ENCODE measurements at places on chromosomes 3 and 15.

DNA sequence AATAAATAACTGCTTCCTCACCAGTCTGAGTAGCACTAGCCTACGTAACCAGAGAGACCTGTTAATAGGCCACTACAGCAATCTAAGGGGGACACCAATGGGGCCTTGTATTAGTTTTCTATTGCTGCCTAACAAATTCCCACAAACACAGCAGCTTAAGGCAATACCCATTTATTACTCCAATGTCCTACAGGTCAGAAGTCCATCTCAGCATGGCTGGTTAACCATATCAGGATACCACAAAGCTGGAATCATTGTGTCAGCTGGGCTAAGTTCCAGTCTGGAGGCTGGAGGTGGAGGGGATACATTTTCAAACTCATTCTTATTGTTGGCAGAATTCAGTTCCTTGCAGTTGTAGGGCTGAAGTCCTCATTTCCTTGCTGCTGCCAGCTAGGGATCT is 331.9 kb downstream of the ULK4 start:
- no peak for DNase-seq

DNA sequence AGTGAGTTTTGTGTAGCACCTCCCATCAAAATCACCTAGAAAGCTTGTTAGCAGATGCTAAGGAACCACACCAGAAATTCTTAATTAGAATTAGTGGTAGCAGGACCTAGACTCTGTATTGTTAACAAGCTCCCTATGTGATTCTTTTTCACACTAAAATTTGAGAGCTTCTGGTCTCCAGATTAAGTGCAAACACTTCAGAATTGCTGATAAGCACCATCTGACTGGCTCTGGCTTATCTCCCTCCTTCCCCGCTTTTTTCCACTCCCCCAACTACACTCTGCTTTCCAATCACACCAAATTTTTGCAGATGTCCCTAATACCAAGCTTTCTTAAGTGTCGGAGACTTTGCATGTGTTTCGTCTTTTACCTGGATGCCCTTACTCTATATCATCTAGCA is 410.1 kb upstream of the DPH6 start:
- DNase-seq, result no peak

- DNase-seq, result no peak
These were observed 34.3 kb downstream of the UBXN7 start for GRCh38 chr3:196397941-196398340.

- DNase-seq, result no peak
These were observed 47.6 kb downstream of the ARIH1 start for GRCh38 chr15:72521682-72522081.

DNA sequence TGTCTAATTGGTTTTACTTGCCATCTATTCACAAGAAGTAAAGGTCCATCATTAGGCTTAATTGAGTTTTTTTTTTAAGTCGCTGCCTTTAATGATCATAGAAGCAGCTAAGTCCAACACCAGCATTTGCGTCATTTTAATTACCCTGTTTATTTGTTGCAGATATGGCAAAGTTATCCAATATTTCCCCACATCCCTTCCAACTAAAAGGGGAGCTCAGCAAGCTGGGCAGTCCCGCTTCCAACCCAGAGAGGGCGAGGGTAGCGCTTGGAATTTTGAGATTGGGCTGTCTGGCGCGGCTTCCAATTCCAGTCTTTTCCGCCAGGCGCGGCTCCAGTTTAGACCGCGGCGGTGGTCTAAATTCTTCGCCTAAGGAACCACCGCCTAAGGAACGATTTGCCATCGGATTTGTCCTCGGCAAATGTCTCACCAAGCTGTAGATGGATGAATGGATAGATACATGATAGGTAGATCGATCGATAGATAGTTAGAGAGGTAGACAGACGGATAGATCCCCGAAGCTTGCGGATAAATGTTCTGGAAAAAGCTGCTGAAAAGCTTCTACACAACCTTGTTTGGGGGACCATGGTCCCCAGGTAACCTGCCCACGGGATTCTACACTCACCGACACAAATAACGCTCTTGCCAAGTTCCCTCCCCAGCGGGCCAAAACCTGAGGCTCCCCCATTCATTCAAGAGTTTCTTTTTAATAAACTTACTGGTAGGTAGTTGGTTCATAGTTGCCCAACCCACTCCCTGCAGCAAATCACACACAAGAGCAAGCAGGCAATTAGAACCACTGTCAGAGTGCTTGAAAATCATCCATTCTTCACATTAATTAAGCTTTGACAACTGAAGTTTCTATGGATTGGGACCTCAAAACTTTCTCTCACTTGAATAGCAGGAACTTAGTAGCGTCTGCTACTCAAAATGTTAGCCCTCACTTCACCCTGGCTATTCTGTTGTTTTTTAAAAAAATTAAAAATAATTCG is 49.1 kb downstream of the ZIC4 start:
- no peak for DNase-seq

- DNase-seq, result no peak
These were observed 31.5 kb upstream of the SLC6A6 start for GRCh38 chr3:14370720-14371572.

DNA sequence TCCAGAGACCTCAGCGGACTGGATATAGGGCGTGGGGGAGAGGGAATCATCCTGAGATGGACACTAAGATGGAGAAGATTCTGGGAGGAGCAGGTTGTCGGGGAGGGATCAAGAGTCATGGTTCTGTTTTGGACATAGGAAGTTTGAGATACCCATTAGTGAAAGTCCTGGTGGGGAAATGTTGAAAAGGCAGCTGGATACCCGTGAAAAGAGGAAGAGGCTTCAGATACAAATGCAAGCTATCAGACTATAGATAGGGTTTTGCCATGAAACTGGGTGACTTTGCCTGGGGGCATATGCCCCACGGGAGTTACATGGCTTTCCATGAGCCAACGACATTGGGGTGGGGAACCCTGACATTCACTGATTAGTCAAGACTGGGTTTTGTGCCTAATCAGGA is 1.1 kb upstream of the GPR62 start:
- no peak for DNase-seq

- DNase-seq, result no peak
These were observed 559 bp upstream of the LRRN1 start for GRCh38 chr3:3798631-3799113.

GRCh38 chr15:58440158-58440910 is 8.5 kb downstream of the LIPC start:
- no peak for DNase-seq

GRCh38 chr3:194874783-194875182 is 189.1 kb downstream of the FAM43A start:
- no peak for DNase-seq

DNA sequence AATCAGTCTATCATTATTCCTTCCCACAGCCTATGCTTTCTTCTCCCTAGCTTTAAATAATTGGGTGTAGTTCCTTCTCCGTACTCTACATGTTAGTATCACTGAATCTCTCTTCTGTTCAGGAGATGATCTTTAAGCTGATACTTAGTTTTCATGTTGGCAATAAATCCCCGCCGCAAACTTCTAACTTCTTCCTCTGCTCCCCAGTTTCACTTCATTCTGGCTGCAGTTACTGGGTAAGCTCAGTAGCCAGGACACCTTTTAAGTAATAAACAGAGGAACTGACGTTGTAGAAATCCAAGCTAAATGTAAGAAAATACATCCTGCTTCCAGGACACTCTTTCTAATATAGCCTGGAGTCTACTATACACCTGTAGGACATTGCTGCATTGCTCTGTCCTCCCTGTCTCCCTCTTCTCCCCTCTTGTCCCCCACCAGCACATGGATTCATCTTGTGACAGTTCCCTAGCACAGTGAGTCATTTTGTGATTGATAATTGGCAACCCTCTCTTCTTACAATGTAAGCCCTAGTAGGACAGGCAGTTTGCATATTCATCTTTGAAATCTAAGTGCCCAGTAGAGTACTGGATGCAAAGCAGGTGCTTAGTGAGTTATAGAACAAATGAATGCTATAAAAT is 598.2 kb downstream of the UNC13C start:
- no peak for DNase-seq

- no peak for DNase-seq
These were observed 114.5 kb upstream of the GOLGA8J start for GRCh38 chr15:29968099-29968894.

DNA sequence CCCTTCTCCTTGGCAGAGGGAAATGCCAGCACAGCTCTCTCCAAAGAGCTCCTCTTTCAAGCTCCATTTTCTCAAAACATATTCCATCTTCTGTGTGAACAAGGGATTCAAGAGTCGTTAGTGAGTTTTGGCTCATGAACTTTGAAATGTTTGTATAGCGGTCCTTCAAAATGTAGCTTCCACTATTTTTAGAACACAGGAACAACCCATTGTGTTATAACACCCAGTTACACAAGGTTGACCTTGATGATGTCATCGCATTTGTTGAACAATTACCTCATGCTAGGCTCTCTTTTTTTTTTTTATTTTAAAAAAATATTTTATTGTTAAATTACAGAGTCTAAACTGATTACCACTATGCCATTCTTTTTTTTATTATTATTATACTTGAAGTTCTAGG is 251.7 kb downstream of the THSD4 start:
- DNase-seq, result no peak

DNA sequence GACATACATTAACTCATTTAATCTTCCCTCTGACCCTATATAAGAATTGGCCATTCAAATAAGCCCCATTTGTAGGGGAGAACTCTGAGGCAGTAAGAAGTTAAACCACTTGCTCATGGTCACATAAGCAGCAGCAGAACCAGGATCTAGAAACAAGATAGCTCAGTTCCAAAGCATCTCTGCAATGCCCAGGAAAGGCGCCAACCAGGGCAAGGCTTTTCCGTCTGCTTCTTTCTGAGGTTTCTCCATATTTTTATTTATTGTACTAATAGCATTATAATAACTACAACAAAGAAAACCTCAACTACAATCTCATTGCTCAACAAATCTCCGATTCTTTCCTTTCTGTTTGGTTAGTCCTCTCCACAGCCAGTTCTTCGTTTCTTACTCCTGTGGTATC is 4.3 kb upstream of the UBE2E2 start:
- no peak for DNase-seq

DNA sequence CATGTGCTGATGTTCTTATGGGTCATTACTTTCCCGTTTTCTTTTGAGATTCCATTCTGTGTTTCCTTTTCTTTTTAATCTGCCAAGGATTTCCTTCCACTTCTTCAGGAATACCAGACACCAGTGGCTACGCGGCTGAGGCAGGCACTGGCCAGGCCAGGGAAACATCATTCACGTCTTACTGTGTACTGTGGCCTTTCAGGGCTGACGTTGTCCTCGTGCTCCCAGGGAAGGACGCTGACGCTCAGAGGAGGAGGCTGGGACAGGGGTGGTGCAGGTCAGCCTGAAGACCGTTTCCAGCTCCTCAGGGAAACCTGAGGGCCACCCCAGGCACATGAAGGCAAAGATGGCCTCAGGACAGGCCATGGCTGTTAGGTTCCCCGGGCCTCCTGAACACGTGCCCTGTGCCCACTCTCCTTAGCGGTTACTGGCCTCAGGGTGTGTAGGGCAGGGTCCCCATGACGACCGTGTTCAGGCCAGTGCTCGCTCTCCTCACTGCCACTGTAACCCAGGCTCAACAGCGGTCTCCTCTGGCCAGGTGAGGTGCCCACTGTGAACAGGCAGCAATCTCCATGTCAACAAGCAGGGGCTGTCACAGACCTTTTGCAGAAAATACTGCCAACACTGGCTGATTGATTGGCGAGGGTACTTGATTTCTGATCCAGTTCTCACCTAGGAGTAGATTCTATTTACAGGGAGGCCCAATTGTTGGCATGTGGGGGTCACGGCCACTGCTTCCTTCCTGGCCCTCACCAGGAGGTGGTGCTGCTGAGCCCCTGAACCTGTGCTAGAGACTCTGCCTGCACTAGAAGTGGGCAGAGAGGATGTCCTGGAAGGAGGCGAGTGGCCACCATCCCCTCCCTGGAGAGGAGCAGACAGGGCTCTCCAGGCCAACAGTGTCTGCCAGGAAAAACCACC is 169.5 kb downstream of the ATP10A start:
- no peak for DNase-seq

DNA sequence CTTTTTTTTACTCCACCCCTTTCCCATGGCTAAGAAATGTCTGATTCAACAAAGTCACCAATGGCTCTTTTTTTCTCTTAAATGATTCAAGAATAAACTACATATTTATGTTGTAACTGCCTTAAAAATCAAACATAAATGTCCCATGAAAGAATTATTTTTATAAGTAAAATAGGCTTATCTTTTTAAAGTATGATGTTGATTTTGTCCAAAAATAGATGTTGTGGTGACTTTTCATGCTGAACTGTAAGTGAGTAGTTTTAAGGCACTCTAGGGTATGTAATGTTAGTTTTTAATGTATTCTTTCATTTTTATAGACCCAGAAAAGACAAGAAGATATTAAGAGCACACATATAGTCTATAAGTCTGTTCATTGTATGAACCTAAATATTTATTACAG is 594.9 kb downstream of the NLGN1 start:
- DNase-seq, result no peak

GRCh38 chr3:13881536-13882410 is 1.9 kb upstream of the WNT7A start:
- DNase-seq, result no peak

- DNase-seq, result no peak
These were observed at the start of gene ACTC1 for GRCh38 chr15:34795267-34796081. ACTC1 (minus strand) TSS chr15:34795549; CDS start chr15:34794808, 741 bp downstream.

GRCh38 chr3:136914739-136915138 is 43.0 kb upstream of the IL20RB start:
- DNase-seq, result no peak

DNA sequence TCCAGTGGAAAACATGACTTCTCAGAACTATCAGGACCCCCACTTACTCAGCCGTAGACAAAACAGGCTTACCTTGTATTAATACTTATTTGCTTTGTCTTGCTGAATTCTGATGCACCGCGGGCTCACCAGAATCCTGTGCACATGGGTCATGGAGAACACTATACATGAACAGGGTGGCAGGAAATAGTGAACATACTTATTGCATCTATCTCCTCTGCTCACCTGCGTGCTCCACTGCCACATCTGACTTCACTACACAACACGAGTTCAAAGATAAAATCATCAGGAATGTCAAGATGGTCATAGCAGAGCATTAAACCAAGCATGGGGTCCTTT is 10.7 kb upstream of the MAPK6 start:
- no peak for DNase-seq

DNA sequence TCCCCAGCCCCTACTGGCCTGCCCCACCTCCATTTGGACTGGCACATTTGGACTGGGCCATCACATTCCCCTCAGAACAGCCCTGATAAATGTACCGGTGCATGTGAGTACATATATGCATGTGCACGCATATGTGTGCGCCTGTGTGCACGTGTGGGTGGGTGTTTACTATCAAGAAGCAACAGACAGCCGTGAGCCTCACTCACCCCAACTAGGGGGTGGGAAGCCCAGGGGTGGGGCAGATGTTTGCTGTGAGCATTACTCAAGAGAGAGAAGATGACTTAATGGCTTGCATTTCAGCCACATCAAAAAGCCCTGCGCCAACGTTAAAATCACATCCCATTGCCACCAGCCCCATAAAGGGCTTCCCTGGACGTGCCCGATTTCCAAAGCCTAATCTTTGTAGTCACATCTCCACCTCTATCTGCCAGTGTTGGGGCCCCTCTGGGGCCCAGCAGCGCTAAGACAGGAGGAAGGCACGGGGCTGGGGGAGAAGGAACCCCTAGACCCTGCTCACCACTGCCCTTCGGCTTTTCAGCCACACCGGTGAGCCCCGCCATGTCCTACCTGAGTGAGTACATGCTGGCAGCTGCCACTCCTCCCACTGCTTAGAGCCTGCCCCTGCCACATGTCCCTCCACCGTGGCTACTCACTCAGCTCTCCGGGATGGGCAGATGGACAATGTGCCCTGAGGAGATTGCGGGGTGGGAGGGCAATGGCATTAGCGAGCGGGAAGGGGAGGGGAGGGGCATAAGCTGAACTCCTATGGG is 10.9 kb downstream of the ITIH3 start:
- no peak for DNase-seq

All from NCI-H187 treated with DMSO at 0.1 percent for 48 hours (cell line).